ENCODE measurements at places on chromosomes 3 and 15. TPM values are rescaled to one million over a fixed set of nuclear protein-coding genes. Genes with fewer than 3 reads are reported as not detected.
A peak's percentile ranks its signal among the peaks of the same experiment; 100 is the strongest.

ZMYND10 gene
- total RNA-seq: 1.4 TPM

PIF1 gene
- 60.0 TPM for total RNA-seq

RBPMS2 gene
- not detected for total RNA-seq

SKOR1 gene
- total RNA-seq: 0.45 TPM

RCCD1 gene
- 32.9 TPM for total RNA-seq

DNA sequence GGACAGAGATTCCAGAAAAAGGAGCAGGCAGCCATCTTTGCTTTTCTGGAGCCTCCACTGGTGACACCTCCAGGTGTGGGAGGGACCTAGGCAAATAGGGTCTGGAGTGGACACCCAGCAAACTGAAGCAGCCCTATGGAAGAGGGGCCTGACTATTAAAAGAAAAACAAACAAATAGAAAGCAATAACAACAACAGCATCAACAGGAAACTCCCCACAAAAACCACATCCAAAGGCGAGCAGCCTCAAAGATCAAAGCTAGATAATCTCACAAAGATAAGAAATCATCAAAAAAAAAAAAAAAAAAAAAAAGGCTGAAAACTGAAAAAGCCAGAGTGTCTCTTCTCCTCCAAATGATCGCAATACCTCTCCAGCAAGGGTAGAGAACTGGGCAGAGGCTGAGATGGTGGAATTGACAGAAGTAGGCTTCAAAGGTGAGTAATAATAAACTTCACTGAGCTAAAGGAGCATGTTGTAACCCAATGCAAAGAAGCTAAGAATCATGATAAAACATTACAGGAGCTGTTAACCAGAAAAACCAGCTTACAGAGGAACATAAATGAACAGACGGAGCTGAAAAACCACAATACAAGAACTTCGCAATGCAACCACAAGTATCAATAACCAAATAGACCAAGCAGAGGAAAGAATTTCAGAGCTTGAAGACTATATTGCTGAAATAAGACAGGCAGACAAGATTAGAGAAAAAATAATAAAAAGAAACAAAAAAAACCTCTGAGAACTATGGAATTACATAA, 225.4 kb downstream of the CTNNB1 start:
- no peak overlapping the region for H3K4me3 ChIP-seq
- no peaks in the 10 kb centered on the region for H3K36me3 ChIP-seq
- H3K4me1 ChIP-seq: no peaks in the 10 kb centered on the region
- no peak for DNase-seq
- H3K27me3 ChIP-seq: no peaks in the 10 kb centered on the region

- H3K27me3 ChIP-seq: no peaks in the 10 kb centered on the region
- no peaks in the 10 kb centered on the region for H3K4me1 ChIP-seq
- H3K27ac ChIP-seq: no peak overlapping the region
- DNase-seq: no peak
- no peak overlapping the region for H3K4me3 ChIP-seq
- no peaks in the 10 kb centered on the region for H3K36me3 ChIP-seq
Observed at GRCh38 chr3:104198131-104198530, 1168.6 kb upstream of the ALCAM start.

DNA sequence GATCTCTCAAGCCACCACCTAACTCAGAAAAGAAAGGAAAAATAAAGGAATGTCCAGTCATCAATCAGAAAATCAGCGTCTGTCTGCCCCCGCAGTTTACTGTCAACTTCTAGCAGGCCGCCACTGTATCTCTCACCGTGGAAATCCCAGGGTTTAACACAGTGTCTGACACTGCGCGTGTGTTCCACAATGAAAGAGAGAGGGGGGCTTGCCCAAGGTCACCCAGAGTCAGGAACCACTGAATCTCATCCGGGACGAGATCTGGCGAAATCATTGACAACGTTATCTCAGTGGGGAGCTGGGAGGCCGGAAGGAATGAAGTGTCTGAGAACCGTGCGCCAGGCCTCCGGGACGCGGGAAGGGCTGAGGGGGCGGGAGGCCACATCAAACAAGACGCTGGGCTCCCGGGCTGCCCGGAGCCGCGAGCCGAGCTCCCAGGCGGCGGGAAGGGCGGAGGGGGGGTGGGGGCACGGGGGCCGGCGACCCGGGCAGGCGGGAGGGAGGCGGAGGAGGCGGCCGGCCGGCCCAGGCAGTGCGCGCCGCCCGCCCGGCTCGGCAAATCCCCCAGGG, 2.2 kb upstream of the HES1 start:
- DNase-seq: peak; percentile 67
- peaks cover 19% of the 10 kb centered on the region for H3K36me3 ChIP-seq
- H3K4me1 ChIP-seq: peaks cover 72% of the 10 kb centered on the region

DNA sequence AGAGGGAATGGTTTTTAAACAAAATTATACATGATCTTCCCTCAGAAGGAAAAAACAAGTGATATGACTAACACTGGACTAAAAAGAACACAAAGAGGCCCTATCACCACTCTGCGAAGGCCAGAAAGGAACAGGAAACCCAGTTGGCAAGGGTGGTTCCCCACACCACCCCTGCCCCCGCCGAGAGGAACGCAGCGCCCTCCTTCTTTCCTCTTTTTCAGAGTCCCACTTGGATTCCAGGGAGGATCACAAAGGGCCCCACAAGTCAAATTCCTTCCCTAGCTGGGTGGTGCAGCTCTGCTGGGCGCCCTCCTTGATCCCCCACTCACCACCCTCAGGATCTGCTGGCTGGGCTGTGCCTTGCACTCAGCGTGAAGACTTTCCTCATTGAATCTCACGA, 29.8 kb downstream of the PLA1A start:
- DNase-seq: no peak
- H3K36me3 ChIP-seq: no peaks in the 10 kb centered on the region
- H3K27me3 ChIP-seq: peaks cover 4% of the 10 kb centered on the region
- H3K27ac ChIP-seq: no peak overlapping the region

DNA sequence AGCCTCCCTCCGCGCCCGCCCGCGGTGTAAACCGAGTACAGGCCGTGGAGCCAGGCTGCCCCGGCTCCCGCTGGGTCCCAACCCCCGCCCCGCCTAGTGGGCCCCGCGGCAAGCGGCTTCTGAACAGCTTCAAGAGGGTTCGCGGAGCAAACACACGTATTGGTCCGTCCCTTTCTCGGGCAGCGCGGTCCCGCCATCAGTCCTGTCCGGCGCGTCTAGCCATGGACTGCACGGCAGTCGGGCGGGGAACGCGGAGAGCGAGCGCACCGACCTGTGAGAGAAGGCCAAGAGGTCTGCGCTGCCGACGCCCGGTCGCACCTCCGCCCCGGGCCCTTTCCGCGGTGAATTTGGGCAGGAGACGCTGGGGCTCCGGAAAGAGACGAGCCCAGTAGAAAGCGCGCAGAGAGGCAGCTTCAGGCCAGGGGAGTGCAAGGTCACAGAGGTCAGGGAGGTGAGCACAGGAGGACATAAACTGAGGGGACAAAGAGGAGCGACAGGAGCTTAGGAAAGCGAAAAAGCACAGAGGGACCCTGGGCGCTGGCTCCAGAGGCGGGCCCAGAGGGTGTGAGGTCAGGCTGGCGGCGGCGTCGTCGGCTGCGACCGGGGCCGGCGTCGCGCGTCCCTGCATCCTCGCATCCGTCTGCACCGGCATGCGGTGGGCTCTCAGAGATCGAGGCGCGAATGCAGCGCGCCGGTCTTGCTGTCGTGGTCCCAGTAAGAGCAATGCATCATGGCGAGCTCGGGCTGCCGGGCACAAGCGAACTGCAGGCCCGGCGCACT, 1.8 kb downstream of the FOXL2 start:
- no peak overlapping the region for H3K27ac ChIP-seq
- no peak overlapping the region for H3K4me3 ChIP-seq
- no peaks in the 10 kb centered on the region for H3K36me3 ChIP-seq
- H3K4me1 ChIP-seq: no peaks in the 10 kb centered on the region

GRCh38 chr3:71591101-71591500, 7.6 kb upstream of the FOXP1 start:
- peaks cover 32% of the 10 kb centered on the region for H3K4me1 ChIP-seq
- H3K36me3 ChIP-seq: no peaks in the 10 kb centered on the region
- H3K4me3 ChIP-seq: no peak overlapping the region
- DNase-seq: no peak
- no peaks in the 10 kb centered on the region for H3K27me3 ChIP-seq

DNA sequence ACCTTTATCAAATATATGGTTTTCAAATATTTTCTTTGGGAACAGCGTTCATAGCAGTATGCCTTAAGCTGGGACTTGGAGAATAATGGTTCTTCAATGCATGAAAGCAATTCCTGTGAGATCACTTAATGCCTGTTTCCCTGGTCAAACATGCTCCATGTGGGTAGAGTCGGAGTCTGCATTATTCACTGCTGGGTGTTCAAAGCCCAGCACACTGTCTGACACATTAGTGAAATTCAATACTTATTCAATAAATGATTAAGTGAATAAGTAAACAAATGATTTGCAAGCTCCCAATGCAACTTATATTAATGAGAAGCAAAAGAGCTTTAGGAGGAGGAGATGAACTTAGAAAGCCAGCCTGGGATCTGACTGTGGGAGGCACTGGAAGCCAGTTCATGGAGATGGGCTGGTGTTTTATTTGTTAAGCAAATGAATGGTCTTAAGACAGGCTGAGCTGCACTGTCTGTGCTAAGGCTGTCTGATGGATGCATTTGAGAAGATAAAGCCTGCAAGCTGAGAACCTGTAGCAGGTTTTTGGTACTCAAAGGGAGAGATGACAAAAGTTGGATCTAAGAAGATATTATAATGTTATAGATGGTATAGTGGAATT, 490.8 kb downstream of the MCTP2 start:
- no peaks in the 10 kb centered on the region for H3K36me3 ChIP-seq
- 0 out of 2 replicates have a peak, but pooled peaks cover 3% of the 10 kb centered on the region for H3K27me3 ChIP-seq
- H3K27ac ChIP-seq: no peak overlapping the region
- peaks cover 1% of the 10 kb centered on the region for H3K4me1 ChIP-seq
- DNase-seq: no peak
